ENCODE measurements at places on chromosomes 5 and 9. TPM values are rescaled to one million over a fixed set of nuclear protein-coding genes. Genes with fewer than 3 reads are reported as not detected.

The PHF24 gene
- total RNA-seq, result under 0.01 TPM

The TNFSF15 gene
- 0.42 TPM for total RNA-seq

The KIAA0825 gene
- 2.0 TPM for total RNA-seq

The GDA gene
- total RNA-seq, result 0.33 TPM

The IFNA5 gene
- total RNA-seq, result not detected

The MYORG gene
- 17.6 TPM for total RNA-seq

The NUTM2F gene
- total RNA-seq, result not detected

The CDC25C gene
- total RNA-seq, result 8.8 TPM

The ADAMTS2 gene
- 0.98 TPM for total RNA-seq

The GABRA1 gene
- not detected for total RNA-seq

The SET gene
- 341 TPM for total RNA-seq

The STK32A gene
- 0.46 TPM for total RNA-seq

The OSMR gene
- total RNA-seq, result 27.4 TPM

The RECK gene
- total RNA-seq, result 2.8 TPM

The TMEM252 gene
- not detected for total RNA-seq

The PRXL2C gene
- total RNA-seq, result 5.5 TPM

The CDK7 gene
- 38.6 TPM for total RNA-seq

The SLC6A3 gene
- not detected for total RNA-seq

The GRAMD2B gene
- 24.9 TPM for total RNA-seq

The VPS13A gene
- 13.1 TPM for total RNA-seq

The BTNL8 gene
- total RNA-seq, result not detected

The FCN2 gene
- total RNA-seq, result not detected

The SLC46A2 gene
- total RNA-seq, result not detected

The KIF4B gene
- not detected for total RNA-seq

The LCN9 gene
- not detected for total RNA-seq

The ANAPC2 gene
- 15.9 TPM for total RNA-seq

The CTNND2 gene
- total RNA-seq, result not detected

The FOXD4L4 gene
- total RNA-seq, result 0.19 TPM

The MRPL50 gene
- 14.2 TPM for total RNA-seq

The PDCD1LG2 gene
- 0.71 TPM for total RNA-seq

The C9orf153 gene
- not detected for total RNA-seq

The RUSC2 gene
- 10.3 TPM for total RNA-seq

The CXCL14 gene
- total RNA-seq, result 8.5 TPM

The IL4 gene
- total RNA-seq, result not detected

The PAPPA gene
- 1.3 TPM for total RNA-seq

The PCDHB4 gene
- total RNA-seq, result not detected

The PDZD2 gene
- 5.9 TPM for total RNA-seq

The TAF1L gene
- total RNA-seq, result not detected

The ESM1 gene
- total RNA-seq, result 0.56 TPM

The PRRX2 gene
- 1.2 TPM for total RNA-seq

The FAXDC2 gene
- 5.8 TPM for total RNA-seq

The TMEM232 gene
- total RNA-seq, result 0.19 TPM

The PCDHB7 gene
- total RNA-seq, result not detected

The AGXT2 gene
- not detected for total RNA-seq

The HCN1 gene
- not detected for total RNA-seq

The ENTREP1 gene
- total RNA-seq, result 2.5 TPM

The S1PR3 gene
- total RNA-seq, result 0.70 TPM

The RANBP3L gene
- total RNA-seq, result not detected

The SPINK7 gene
- 4.2 TPM for total RNA-seq

The NPR3 gene
- 2.0 TPM for total RNA-seq

The SHISAL2B gene
- total RNA-seq, result not detected

The LRRC19 gene
- not detected for total RNA-seq

The DNAI1 gene
- total RNA-seq, result not detected

The CERT1 gene
- 17.9 TPM for total RNA-seq
